ENCODE measurements at places on chromosomes 5 and 9.

- no peak for DNase-seq
These were observed 273.4 kb downstream of the SLIT3 start for GRCh38 chr5:169027501-169028061.

- DNase-seq: no peak
These were observed 10.3 kb downstream of the SEMA6A start for GRCh38 chr5:116564312-116564711.

GRCh38 chr5:92119110-92119509 lies 736.0 kb upstream of the ARRDC3 start:
- DNase-seq: no peak

- DNase-seq: peak; percentile 63
These were observed at the start of gene GLIPR2 for GRCh38 chr9:36136272-36136893. Gene GLIPR2, plus strand, starts transcription at chr9:36136733. Its CDS starts 46 bp downstream, at chr9:36136779.

DNA sequence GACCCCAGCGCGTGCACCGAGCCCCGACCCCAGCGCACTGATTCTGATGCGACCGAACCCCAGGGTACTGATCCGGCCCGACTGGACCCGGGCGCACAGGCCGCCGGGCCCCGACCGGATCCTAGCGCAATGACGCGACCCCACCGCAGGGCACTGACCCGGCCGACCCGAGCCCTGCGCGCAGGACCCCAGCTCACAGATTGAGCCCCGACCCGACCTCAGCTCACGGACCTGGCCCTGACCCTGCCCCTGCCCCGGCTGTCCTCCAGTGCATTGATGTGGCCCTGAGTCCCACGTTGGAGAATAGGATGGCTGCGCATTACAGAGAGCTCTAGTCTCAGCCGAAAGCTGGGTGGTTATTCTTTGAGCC lies 438 bp downstream of the TRIP13 start:
- no peak for DNase-seq

GRCh38 chr5:111954516-111955395 lies 197.8 kb upstream of the NREP start:
- DNase-seq: no peak

GRCh38 chr5:78908173-78909061 lies 76.7 kb downstream of the ARSB start:
- no peak for DNase-seq

DNA sequence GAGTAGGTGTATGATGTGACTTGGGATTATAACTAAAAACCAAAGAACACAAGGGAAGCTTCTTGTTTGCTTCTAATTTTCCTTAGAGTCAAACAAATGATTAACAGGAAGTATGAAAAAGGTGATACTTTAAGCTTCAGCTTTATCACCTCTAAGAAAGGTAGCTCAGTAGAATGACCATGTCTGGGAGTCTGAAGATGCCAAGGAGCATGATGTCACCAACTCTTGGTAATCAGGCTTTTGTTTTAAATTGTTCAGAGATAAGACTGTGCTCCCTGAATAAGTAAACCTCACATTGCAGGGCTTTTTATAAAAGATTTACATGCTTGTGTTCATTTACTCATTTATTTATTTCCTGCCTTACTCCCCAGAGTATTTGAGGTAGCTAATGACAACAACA lies 169.9 kb downstream of the FER start:
- no peak for DNase-seq

DNA sequence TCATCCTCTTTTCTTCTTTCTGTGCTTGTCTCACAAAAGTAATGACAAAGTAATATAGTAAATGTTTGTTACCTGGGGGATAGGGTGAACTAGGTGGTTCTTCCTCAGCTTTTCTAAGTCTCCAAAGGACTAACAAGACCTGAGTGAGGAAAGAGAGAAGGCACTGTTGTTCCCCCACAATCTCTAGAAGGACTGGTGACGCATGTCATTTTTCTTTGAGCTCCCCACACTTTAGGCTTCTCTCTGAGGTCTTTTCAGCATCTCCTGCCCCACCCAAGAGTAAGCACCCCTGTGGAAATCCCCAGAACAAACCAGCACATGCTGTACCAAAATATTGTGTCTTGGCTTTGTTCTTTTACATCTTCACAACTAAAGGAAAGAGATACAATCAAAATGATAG lies 2.4 kb upstream of the IL7R start:
- DNase-seq: peak; percentile 70

GRCh38 chr5:172886974-172887501 lies 53.0 kb downstream of the ERGIC1 start:
- no peak for DNase-seq
